ENCODE measurements at places on chromosomes 6 and 20. TPM values are rescaled to one million over a fixed set of nuclear protein-coding genes. Genes with fewer than 3 reads are reported as not detected.
A peak's percentile ranks its signal among the peaks of the same experiment; 100 is the strongest.

Gene SNX14
- total RNA-seq: 60.0 TPM

Gene HSPA1L
- total RNA-seq: 1.5 TPM

Gene PRSS16
- not detected for total RNA-seq

Gene RAB5IF
- 37.4 TPM for total RNA-seq

Gene GHRH
- total RNA-seq: not detected

- no peak for DNase-seq
Measured at GRCh38 chr6:163489584-163489983, 75.1 kb downstream of the QKI start.

GRCh38 chr20:37902504-37903313, at the start of gene VSTM2L:
Gene VSTM2L, plus strand, starts transcription at chr20:37903127. Its CDS starts 224 bp downstream, at chr20:37903351.
- peak; percentile 26 for DNase-seq

Gene ERVFRD-1
- total RNA-seq: not detected

DNA sequence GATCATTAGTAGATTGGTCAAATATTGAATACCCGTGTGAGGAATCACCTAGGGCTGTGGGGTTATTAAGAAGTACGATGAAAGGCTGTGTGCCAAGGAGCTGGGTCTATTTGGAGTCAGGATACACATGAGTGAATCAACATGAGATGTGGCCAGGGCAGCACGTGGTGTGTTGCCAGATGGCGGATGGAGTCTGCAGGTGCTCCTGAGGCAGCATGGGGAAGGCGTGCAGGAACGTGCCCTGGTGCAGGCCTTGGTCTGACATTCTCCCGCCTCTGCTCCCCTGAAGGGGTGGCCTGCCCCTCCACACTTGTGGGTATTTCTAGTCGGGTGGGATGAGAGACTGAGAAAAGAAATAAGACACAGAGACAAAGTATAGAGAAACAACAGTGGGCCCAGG, 39.0 kb upstream of the SLC22A1 start:
- DNase-seq: no peak

DNA sequence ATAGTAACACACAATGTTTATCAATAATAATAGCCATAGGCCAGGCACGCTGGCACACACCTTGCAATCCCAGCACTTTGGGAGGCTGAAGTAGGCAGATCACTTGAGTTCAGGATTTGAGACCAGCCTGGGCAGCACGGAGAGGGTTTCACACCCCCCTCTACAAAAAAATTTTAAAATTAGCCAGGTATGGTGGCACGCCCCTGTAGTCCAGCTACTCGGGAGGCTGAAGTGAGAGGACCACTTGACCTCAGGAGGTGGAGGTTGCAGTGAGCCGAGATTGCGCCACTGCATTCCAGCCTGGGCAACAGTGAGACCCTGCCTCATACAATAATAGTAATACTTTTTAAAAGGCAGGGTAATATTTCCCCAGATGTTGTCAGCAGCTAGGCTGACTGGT, 7.9 kb upstream of the MAPRE1 start:
- no peak for DNase-seq

DNA sequence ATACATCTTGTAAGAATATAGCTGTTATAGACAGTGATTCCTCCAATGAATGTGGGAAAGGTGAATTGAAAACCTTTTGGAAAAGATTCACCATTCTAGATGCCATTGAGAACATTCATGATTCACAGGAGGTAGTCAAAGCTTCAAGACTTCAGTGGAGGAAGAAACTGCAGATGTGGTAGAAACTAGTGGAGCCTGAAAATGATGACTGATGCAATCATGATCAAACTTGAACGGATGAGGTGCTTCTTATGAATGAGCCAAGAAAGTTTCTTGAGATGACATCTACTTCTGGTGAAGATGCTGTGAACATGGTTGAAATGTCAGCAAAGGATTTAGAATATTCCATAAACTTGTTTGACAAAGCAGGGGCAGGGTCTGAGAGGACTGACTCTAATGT, 66.7 kb upstream of the C6orf118 start:
- DNase-seq: no peak

Gene OR2H1
- not detected for total RNA-seq

- no peak for DNase-seq
Measured at GRCh38 chr20:10621149-10621548, 52.6 kb downstream of the JAG1 start.

DNA sequence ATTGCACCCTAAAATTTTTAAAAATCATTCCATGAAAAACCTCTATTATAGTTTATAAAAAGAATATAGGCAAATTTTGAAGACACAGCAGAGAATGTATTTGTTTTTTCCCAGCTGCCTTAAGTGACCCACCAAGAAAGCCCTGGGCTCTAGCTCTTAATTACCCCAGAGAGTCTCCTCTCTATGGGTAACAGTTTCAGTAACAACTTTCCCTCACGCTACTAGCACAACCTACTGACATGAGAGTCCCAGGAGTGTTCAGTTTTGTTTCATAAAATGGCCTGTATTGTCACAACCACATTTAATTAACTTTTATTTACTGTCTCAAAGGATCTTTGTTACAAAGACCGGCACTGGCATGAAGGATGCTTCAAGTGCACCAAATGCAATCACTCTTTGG, 41.5 kb downstream of the FHL5 start:
- DNase-seq: no peak

Gene MYLK2
- 0.69 TPM for total RNA-seq

- no peak for DNase-seq
Measured at GRCh38 chr6:30960907-30961673, 20.3 kb downstream of the MUCL3 start.

Gene SNAI1
- total RNA-seq: 1.1 TPM

Gene CCN6
- not detected for total RNA-seq

Gene ENPP3
- total RNA-seq: 7.2 TPM

DNA sequence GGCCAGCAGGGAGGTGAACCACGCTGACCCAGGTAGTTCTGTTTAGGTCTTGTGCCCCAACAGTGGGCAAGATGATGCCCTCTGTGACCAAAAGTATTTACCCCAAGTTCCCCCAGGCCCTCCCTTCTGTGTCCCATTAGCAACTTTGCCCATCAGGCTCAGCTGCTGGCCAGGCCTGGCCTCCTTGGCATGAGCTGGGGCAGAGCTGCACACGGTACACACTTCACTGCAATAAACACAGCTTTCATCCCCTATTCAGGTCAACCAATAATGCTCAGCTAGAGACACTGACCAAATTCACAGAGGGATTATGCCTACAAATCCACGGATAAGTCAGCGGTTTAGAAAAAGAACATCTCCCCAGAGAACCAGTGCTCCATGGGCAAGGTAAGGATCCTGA, 103.7 kb downstream of the SLC23A2 start:
- DNase-seq: no peak

Gene CALHM4
- not detected for total RNA-seq

DNA sequence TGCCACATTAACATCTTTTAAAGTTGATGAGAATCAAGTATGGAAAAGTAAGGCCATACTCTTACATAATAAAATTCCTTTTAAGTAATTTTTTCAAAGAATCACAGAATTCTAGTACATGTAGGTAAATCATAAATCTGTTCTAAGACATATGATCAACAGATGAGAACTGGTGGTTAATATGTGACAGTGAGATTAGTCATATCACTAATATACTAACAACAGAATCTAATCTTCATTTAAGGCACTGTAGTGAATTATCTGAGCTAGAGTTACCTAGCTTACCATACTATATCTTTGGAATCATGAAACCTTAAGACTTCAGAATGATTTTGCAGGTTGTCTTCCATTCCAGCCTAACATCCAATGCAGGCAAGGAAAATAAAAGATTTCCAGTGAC, 11.6 kb downstream of the PLN start:
- DNase-seq: no peak

DNA sequence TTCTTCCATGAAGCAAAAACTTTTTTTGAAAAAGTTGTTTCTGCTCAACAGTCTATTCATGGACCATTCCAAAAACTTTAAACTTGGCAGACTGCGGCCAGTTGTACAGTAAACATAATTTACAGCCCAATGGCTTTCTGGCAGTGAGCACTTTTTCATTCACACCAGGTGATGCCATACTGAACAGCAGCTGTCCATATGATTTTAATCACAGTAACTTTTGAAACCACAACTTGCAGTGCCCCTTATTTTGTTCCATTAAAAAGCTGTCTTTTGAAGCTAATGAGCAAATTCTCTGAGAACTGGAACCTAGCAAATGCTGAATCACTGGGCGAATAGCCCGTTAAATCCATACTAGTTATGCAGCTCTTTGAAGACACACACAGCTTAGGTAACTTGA, 576.6 kb downstream of the PTPRT start:
- DNase-seq: no peak

DNA sequence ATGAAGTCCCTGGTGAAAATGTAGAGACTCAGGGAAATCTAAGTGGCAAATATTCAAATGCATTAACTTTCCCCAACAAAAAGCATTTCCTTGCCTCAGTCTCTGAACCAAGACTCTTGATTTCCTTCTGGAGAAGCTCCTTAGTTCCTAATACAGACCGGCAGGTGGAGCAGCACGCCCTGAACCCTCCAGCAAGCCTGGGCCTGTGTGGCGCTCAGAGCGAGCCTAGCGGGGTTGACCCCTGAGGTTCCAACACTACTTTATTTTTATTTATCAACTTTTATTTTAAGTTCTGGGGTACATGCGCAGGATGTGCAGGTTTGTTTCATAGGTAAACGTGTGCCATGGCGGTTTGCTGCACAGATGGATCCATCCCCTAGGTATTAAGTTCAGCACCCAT, 50.8 kb downstream of the PACRG start:
- DNase-seq: no peak

GRCh38 chr6:94417363-94417762, 998.0 kb upstream of the EPHA7 start:
- DNase-seq: no peak

DNA sequence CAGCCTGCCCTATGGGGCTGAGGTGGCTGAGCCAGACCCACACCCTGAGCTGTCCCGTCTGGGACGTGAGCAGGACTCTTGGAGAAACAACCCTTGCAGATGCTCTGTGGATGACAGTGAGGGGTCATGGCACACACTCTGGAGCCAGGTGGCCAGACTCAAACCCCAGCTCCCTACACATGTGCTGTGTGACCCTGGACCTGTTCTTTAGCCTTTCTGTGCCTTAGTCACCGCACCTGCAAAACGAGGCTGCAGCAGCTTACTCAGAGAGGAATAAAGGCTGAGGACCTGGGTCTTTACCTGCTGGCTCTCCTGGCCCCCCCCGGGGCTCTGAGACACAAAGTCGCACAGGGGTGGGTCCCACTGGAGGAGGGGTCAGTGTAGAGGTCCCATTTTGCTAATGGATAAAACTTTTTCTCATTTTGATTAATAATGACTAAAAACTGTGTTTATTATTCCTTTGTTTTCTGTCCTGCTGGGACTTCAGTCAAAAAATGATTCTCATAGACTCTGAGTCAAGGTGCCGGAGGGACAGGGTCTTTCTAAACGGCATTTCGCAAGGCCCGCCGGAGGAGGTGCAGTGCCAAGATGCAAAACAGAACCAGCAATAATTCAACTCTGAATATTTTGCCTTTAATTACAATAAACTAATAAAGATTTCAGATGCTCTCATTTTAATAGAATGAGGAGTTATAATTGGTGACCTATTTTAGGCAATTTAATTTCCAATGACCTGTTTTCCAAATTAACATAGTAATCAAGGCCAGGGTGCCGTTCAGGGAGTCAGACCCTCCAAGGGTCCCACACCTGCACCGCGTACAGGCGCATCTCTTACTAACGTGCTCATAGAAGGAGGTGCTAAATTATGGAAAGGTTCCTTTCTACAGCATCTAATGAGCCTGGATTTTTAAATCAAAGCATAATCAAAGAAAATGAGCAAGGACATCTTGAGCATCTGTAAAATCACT, 62.4 kb downstream of the YTHDF1 start:
- DNase-seq: no peak

Gene B3GAT2
- total RNA-seq: not detected

DNA sequence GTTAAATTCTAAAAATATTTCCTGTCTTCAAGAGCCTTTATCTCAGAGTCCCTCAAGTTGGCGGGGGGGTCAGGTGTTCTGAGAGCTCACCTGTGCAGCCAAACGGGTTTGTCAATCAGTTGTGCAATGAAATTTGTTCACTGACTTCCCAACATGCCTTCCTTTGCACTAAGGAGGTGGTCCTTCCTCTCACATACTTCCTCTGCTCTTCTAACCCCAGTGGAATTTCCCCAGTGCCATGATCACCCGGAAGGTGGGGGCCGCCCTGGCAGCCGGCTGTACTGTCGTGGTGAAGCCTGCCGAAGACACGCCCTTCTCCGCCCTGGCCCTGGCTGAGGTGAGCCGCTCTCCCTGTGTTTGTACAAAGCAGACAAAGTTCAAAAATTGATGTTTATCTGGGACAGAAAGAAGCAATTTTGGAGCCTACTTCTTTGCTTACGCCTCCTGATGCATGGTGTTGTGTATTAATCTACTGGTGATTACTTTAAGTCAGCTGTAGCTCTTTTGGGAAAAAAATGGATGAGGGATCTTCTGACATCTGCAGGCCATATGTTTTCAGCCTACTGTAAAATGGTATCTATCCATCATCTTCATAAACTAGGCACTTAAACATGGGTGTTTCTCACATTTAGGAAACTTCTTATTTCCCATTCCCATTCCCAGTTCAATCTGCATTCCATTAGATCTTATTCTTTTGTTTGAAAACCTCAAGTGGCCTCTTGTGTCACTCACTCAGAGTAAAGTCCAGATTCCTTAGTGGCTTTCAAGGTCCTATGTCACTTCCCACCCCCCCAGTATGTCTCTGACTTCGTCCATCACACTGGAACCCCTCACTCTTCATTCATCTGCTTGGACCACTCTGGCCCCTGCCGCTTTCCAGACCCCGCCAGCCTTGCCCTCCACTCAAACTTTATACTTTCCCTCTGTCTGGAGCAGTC, 10.1 kb downstream of the ALDH5A1 start:
- no peak for DNase-seq

Gene LY6G5B
- total RNA-seq: 1.8 TPM

GRCh38 chr20:20744170-20744725, 31.8 kb upstream of the RALGAPA2 start:
- peak; percentile 31 for DNase-seq

Gene CGA
- total RNA-seq: not detected

GRCh38 chr6:75991941-75992340, 80.5 kb downstream of the IMPG1 start:
- DNase-seq: no peak

GRCh38 chr6:7939864-7940228, 29.3 kb upstream of the TXNDC5 start:
- no peak for DNase-seq

Gene PBOV1
- total RNA-seq: not detected

Gene GGTLC1
- total RNA-seq: not detected

Data from uterus (tissue), 4 donors.